ENCODE measurements at places on chromosomes 16 and 17.

DNA sequence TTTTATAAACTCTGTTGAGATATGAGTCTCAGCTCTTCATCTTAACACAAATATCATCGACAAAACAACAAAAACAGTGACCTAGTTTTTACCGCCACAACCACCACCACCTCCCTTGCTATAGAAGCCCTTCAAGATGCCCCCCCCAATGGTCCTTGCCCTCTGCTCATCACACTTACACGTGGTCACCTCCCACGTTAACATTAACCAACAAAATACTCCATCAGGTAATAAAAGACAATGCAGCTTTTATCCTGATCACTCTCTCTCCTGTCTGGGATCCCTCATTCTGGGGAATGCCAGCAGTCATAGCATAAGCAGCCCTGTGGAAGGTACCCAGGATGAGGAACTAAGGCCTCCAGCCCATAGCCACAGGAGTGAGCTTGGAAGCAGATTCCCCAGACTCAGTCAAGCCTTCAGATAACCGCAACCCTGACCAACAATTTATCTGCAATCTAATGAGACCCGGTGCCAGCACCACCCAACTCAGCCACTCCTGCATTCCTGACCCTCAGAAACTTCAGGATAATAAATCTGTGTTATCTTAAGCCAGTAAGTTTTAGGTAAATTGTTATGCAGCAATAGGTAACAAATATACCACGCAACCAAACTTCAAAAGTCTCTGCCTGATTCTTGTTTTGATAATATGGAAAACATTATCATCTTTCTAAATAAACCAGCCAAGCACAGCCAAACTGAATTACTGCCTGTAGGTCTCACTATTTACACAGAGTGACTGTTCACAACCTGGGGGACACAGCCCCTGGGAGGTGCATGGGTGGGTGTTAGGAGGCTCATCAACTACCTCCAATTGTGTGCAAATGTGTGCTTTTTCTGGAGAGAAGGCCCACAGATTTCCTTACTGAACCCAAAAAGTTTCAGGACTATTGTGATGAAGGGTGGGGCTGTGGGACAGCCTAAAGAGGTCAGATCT is 6.1 kb downstream of the PECAM1 start:
- no peak overlapping the region for H3K4me3 ChIP-seq
- peak overlapping the region; percentile 56 for H3K27ac ChIP-seq
- H3K36me3 ChIP-seq: no peaks in the 10 kb centered on the region
- H3K4me1 ChIP-seq: peaks cover 29% of the 10 kb centered on the region

DNA sequence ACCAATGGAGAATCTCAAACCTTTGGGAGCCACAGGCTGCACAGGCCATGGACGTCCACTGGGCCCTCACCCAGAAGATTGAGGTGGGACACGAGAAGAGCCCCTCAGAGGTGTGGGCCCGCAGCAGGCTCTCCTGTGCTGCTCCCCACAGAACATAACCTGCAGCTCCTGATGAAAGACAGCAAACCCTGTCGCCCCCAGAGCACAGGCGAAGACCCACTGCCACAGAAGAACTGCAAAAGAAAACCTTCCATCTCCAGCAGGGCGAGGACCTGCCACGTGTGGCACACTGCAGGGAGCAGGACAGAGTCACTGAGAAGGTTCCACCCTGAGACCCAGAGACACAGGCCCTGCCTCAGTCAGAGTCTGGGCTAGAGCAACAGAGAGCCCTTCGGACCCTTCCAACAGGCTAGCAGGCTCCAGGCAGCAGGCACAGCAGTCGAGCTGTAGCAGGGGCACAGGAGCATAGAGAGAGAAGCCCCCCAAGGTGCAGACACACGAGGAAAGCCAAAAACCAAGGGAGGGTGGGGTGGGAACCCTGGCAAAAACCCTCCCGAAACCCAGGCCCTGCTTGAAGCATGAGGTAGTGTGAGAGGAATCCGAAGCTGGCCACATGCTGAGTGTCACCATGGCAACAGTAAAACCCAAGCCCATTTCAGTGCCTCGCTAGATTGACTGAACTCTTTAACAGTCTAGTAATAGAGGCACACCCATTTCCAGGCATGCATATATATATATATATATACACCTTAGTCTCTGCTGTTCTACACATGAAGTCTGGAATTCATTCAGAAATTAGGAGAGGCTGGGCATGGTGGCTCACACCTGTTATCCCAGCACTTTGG is 60.0 kb upstream of the CHMP6 start:
- no peak for DNase-seq
- no peak overlapping the region for H3K4me3 ChIP-seq
- H3K4me1 ChIP-seq: peaks cover 36% of the 10 kb centered on the region

- no peaks in the 10 kb centered on the region for H3K36me3 ChIP-seq
- H3K4me1 ChIP-seq: peaks cover 21% of the 10 kb centered on the region
- H3K4me3 ChIP-seq: peak within 1 kb of the TSS; percentile 79
- no peaks in the 10 kb centered on the region for H3K27me3 ChIP-seq
- H3K27ac ChIP-seq: peak within 1 kb of the TSS; percentile 91
Measured at GRCh38 chr17:81834831-81835267, at the start of gene PPP1R27. Gene PPP1R27, minus strand, starts transcription at chr17:81835050. Its CDS starts 97 bp downstream, at chr17:81834953.

DNA sequence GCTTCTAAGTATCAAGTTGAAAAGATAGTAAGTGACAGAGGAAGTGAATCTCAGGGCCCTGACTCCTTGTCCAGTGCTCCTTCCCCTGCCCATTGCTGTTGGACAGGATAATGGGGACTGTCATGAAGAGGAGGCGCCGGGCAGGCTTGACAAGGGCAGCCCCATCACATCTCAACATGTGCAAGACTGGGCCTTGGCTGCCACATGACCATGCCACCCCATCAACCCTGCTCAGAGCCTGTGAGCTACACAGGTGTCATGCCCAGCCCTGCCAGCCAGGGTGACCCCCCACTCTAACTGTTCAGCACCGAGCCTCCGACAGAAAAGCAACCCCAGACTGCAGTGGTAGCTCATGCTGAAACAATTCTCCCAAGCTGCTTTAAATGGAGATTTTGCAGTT is 171.6 kb downstream of the C16orf78 start:
- no peaks in the 10 kb centered on the region for H3K36me3 ChIP-seq
- peaks cover 30% of the 10 kb centered on the region for H3K4me1 ChIP-seq
- H3K27ac ChIP-seq: no peak overlapping the region
- no peak for DNase-seq

Measured in osteocyte (in vitro differentiated cells).